ENCODE measurements at places on chromosomes 6 and 20.

- DNase-seq = no peak
These were observed 289.1 kb upstream of the PREP start for GRCh38 chr6:105691971-105692370.

- no peak for DNase-seq
These were observed 294.7 kb downstream of the PTPRT start for GRCh38 chr20:42895020-42895419.

DNA sequence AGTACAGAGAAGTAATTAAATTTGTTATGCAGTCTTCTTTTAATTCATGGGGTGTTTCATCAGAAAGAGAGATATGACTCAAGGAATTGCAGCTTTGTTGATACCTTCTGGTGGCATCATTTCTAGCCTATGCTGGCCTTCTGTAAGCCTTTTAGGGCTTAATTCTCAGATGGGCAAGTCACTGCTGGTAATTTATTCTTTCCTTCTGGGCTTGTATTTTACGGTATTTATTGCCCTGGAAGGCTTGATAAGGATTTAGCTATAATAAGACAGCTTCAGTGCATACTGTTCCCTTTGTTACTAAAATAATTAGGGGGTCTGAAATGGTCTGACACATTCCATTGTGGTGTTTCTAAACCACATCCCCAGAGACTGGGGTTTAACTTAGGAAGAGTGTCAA is 57.9 kb upstream of the EMILIN3 start:
- no peak for DNase-seq

- no peak for DNase-seq
These were observed 27.9 kb upstream of the MCM3 start for GRCh38 chr6:52312461-52312860.

GRCh38 chr6:151299011-151299410 is 59.2 kb downstream of the AKAP12 start:
- DNase-seq = no peak

GRCh38 chr6:161747506-161747905 is 473.6 kb upstream of the AGPAT4 start:
- DNase-seq = no peak

DNA sequence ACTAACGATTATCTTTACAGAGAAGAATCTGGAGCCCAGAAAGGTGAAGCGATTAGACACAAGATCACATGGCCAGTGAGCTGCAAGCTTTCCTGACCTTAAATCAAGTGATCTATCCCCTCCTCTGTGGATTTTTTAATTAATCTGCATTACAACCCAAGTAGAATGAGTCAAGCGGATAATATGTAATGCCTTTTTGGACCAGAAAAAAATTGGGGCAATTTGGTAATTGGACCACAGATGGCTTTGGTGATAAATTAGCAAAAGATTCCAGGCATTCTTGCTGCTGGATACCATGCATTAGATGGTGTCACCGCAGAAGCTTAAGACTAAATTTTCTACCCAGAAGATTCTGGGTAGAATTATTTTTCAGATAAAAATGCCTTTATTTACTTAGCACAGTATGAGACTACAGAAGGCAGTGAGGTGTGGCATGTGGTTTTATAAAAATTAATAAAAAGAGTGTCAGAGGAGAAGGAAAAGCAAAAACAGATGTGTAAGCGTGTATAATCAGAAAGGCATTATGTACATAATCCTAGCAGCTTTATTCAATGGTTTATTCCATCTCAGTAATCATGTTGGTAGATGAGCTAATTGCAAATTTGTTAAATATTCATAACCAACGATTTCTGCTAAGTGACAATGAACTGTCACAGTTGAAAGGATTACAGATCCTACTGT is 53.9 kb upstream of the PCSK2 start:
- no peak for DNase-seq

GRCh38 chr20:59745201-59745600 is 140.9 kb downstream of the PHACTR3 start:
- DNase-seq = no peak

Measured in stimulated activated CD8-positive, alpha-beta memory T cell treated with anti-CD3 and anti-CD28 coated beads, Interleukin-4, amount 100 ng/mL, for 4 hours (primary cell).